Kasumi-1 (cell line): ENCODE measurements at places on chromosomes 2 and 18.

- no peak for DNase-seq
Measured at GRCh38 chr18:7585276-7585670, 18.2 kb downstream of the PTPRM start.

DNA sequence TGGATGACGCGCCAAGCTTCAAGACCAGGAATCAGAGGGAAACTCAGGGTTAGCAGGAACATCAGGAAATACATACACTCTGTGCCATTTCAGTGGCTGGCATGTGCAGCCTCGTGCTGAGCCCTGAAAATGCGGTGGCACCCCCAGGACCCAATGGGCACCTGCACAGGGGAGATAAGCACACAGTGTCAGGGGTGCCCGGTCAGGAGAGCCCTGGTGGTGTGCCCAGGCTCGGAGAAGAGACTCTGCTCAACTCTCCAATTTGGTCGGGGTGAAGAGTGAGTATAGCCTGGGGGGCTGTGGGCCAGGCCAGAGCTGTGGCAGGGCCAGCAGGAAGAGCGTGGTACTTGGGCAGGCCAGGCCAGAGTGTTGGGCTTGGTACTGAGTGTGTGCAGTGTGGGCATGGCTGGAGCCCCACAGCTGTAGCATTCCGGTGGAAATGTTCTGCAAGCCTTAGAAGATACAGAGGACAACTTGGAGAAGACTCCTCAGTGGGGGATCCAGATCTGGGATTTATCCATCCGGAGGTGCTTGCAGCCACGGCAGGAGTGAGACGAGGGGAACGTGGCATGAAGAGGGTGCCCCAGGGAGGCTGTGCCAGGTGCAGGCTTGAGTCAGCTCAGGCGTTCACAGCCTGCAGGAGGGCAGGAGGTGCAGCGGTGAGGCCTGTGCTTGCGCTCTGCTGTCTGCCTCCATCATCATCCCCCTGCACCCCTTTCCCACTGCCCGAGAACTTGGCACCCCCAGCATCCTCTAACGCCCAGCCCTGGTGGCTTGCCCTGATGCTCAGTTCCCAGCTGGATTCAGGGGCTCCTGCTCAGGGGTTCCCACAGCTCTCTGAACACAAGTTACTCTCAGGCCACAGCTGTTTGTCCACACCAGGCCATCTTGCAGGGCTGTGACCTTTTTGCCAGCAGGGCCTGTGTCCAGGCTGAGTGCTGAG, 451.7 kb upstream of the HS6ST1 start:
- no peak for DNase-seq

- DNase-seq: no peak
Measured at GRCh38 chr2:207149249-207150213, 16.2 kb downstream of the KLF7 start.

- DNase-seq: no peak
Measured at GRCh38 chr2:94980406-94980805, 45.1 kb upstream of the MAL start.

DNA sequence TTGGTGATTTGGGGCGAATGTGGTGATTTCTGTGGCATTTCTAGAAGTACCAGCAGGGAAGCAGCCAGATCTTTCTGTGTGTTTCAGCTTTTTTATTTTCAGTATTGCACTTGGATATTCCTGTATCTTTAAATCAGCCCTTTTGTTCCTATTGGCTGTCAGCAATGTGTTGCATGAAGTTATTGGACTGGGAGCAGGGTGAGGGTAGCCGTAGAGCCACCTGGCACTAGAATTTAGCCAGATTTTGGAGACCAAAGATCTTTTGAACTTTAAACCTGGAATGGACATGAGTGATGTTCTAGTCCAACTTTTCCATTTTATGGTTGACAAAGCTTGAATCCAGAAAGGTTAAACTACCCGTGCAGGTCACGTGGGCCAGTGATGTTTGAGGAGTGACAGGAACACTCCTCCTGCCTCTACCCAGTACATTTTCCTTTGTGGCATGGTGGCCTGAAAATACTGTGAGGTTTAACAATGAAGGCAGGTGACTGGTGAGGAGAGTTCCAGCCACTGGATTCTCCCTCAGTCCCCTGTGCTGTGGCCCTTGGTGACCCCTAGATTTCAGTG, 122.3 kb downstream of the NEDD4L start:
- no peak for DNase-seq

- DNase-seq: no peak
Measured at GRCh38 chr2:43841949-43842865, 3.4 kb downstream of the ABCG8 start.

DNA sequence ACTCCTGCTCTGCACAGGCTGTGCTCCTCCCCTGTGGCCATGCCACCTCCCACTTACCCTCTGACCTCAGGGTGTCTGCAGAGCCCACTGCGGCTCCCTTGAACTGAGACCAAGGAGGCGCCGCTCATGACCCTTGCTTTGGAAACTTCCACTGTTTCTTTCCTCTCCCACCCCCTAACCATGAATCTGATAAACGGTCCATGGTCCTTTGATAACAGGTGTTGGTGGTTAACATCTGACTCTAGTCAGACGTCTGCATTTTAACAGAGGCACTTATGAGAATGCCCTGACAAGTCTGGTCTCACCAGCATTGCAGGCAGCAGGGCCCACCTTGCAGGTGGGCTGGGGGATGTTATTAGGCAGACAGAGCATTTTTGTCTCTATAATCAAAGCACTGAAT, 113.6 kb upstream of the APCDD1 start:
- DNase-seq: no peak

- DNase-seq: no peak
Measured at GRCh38 chr2:126720638-126721037, 64.7 kb downstream of the GYPC start.

DNA sequence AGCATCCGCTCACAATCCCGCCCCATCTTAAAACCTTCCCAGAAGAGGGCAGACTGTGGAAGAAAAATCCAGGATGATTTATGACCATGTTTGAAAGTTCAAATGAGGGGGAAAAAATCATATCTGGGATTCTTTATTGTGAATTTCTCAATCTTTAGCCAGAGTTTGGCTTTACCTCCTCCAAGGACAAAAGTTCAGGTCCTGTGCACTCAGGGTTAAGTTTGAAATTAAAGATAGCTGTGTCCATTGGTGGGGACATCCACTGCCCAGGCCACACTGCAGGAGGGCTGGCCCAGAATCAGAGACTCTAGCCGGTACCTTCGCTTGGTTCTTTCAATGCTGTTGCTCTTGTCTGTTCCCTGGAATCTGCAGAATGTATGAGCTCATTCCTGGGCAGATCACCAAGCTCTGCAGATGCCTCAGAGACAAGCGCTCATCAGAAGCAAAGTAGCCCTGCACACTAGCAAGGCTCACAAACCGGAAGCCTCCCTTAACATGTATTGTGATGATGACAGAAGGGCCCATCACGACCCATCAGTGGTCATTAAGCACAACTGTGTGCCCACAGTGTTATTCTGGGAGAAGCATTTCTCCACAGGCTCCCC, 375.3 kb upstream of the KLHL29 start:
- no peak for DNase-seq

GRCh38 chr2:200300065-200300464, 6.4 kb upstream of the SPATS2L start:
- DNase-seq: no peak

GRCh38 chr2:113233593-113234550, 44.8 kb downstream of the PAX8 start:
- DNase-seq: no peak

DNA sequence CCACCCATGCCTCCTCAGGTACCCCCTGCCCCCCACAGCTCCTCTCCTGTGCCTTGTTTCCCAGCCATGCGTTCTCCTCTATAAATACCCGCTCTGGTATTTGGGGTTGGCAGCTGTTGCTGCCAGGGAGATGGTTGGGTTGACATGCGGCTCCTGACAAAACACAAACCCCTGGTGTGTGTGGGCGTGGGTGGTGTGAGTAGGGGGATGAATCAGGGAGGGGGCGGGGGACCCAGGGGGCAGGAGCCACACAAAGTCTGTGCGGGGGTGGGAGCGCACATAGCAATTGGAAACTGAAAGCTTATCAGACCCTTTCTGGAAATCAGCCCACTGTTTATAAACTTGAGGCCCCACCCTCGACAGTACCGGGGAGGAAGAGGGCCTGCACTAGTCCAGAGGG, 803 bp upstream of the DES start:
- DNase-seq: no peak

- no peak for DNase-seq
Measured at GRCh38 chr2:136920652-136921333, 155.4 kb downstream of the THSD7B start.

GRCh38 chr2:122681626-122682025, 926.2 kb downstream of the TSN start:
- DNase-seq: no peak

GRCh38 chr18:23237524-23238151, 102.4 kb downstream of the CABLES1 start:
- peak; percentile 39 for DNase-seq

- DNase-seq: no peak
Measured at GRCh38 chr2:38997781-38998180, 108.1 kb downstream of the ARHGEF33 start.

DNA sequence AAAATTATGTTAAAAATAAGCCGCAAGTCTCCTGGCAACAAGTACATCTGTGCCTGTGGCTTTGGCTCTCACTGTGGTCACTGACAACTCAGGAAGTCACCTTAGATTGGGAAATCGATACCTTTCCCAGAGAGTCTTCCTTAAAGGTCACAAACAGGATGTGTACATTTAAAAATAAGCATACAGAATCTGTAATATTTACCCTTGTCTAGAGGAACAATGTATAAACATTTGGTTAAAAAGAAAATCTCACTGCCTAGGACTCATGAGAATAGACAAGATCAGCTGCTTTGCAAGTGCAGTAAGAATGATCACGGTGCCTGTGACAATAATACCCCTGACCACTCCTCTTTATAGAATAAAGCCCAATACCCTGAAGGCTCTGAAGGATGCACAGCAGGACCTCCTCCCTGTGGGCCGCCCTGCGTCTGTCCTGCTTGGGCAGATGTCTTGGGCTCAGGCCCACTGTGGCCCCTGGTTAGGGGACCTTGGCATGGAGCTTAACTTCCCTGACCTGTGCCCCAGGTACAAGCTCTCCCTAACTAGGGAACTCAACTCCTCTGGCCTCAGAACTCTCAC, 98.0 kb upstream of the MGAT4A start:
- DNase-seq: no peak

GRCh38 chr2:118661179-118661578, 186.3 kb downstream of the EN1 start:
- no peak for DNase-seq

- DNase-seq: no peak
Measured at GRCh38 chr18:79770826-79771225, 26.9 kb upstream of the KCNG2 start.

GRCh38 chr2:33011373-33011772, 64.6 kb downstream of the LTBP1 start:
- no peak for DNase-seq

GRCh38 chr18:65423776-65424175, 327.0 kb upstream of the CDH7 start:
- no peak for DNase-seq

DNA sequence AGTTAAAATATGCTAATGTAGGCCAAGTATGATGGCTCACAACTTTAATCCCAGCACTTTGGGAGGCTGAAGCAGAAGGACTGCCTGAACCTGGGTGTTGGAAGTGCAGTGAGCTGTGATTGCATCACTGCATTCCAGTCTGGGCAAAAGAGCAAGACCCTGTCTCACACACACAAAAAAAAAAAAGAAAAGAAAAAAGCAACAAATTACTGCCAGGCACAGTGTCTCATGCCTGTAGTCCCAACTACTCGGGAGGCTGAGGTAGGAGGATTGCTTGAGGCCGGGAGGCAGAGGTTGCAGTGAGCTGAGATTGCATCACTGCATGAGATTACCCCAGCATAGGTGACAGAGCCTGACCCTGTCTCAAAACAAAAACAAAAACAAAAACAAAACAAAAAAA, 110.6 kb downstream of the PRELID3A start:
- no peak for DNase-seq

DNA sequence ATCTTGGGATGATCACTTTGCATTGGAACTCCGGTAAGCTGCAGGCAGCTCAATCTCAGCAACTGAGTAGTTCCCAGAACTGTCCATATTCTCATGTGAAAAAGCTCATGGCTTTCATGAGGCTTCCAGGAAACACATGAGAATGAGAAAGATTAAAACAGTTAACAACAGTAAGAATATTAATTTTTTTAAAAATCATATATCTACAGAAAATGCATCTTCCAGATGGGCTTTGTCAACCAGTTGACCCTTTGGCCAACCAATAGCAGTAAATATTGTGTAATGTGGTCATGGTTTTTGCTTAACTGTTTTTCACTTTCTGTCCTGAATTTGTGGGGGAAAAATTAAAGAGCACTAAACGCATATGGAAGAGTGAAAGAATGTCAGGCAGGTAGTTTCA, 131.2 kb upstream of the CCDC195 start:
- no peak for DNase-seq

DNA sequence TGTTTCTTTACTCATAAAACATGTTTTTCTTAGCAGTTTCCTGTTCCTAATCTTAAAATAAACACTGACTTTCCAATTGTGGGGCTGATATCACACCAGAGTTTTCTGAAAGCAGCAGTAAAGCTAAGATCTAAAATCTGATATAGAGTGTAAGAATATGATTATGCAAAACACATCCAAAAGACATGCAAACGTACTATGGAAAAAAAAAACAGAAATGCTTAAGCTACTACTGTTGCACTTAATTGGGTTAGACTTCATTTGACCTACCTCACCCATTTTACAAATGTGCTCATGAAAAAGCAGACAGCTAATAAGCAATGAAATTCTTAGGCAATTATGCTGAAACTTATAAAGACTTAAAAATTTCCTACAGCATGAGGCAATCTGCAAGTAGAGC, 10.5 kb downstream of the CYTIP start:
- no peak for DNase-seq

GRCh38 chr2:10733980-10734379, 12.6 kb downstream of the ATP6V1C2 start:
- no peak for DNase-seq

- no peak for DNase-seq
Measured at GRCh38 chr2:218569661-218570500, 1.2 kb downstream of the CNOT9 start.

- no peak for DNase-seq
Measured at GRCh38 chr2:163711258-163711657, 24.6 kb downstream of the FIGN start.

- peak; percentile 42 for DNase-seq
Measured at GRCh38 chr2:124778076-124778475, 753.0 kb downstream of the CNTNAP5 start.

DNA sequence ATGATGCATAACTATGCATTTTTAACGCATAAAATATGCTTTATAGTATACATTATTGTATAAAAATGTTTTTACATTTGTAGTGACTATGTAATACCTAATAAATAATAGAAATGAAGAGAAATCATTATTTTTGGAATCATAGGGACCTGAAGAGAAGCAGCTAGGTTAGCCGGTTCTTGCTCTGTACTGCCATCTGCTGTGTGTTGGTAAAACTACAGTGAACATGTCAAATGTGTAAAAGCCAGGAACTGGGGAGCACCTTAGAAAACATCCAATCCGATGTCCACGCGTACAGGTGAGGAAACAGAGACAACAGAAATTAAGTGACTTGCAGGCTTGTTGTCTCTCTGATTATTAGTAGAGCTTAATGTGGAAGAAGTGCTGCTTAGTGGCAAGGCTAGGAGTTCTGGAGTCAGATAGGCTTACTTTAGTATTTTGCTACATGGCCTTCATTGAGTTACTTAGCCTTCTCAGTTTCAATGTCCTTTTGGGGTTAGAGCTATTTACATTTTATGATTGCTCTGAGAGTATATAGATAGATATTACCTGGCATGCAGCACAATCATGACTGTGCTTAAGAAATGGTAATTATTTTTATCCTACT, 386.5 kb downstream of the DLGAP1 start:
- peak; percentile 69 for DNase-seq
